ENCODE measurements at places on chromosomes 13 and 19. TPM values are rescaled to one million over a fixed set of nuclear protein-coding genes. Genes with fewer than 3 reads are reported as not detected.

Gene FFAR3
- total RNA-seq: not detected

Gene PRODH2
- not detected for total RNA-seq

Gene COL5A3
- total RNA-seq: not detected

Gene ZNF541
- not detected for total RNA-seq

Gene ZNF611
- total RNA-seq: 3.6 TPM

Data from HT1080 (cell line).